ENCODE measurements at places on chromosomes 16 and 17.
A peak's percentile ranks its signal among the peaks of the same experiment; 100 is the strongest.

DNA sequence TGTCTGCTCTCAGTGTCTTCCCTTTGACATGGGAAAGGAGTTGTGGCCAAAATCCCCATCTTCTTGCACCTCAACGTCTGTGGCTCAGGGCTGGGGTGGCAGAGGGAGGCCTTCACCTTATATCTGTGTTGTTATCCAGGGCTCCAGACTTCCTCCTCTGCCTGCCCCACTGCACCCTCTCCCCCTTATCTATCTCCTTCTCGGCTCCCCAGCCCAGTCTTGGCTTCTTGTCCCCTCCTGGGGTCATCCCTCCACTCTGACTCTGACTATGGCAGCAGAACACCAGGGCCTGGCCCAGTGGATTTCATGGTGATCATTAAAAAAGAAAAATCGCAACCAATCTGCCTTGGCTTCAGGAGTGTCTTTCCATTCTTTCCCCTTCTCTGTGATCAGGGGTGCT lies 918 bp upstream of the MRM1 start:
- peak overlapping the region; percentile 88 for H3K27ac ChIP-seq
- no peak for DNase-seq
- H3K27me3 ChIP-seq: no peaks in the 10 kb centered on the region
- H3K36me3 ChIP-seq: peaks cover 10% of the 10 kb centered on the region

- no peak overlapping the region for H3K4me3 ChIP-seq
- no peak overlapping the region for H3K27ac ChIP-seq
- no peak for DNase-seq
- peaks cover 32% of the 10 kb centered on the region for H3K4me1 ChIP-seq
- no peaks in the 10 kb centered on the region for H3K36me3 ChIP-seq
- H3K27me3 ChIP-seq: peaks cover 24% of the 10 kb centered on the region
Measured at GRCh38 chr17:74455025-74455545, 11.3 kb upstream of the CD300A start.

GRCh38 chr16:54422569-54422978 lies 136.0 kb upstream of the IRX3 start:
- DNase-seq: no peak
- H3K27ac ChIP-seq: no peak overlapping the region
- H3K4me3 ChIP-seq: no peak overlapping the region
- H3K27me3 ChIP-seq: no peaks in the 10 kb centered on the region
- no peaks in the 10 kb centered on the region for H3K36me3 ChIP-seq

- no peak for DNase-seq
- H3K36me3 ChIP-seq: no peaks in the 10 kb centered on the region
- H3K4me1 ChIP-seq: no peaks in the 10 kb centered on the region
Measured at GRCh38 chr16:24452724-24453123, 86.6 kb upstream of the RBBP6 start.

Data from activated CD8-positive, alpha-beta T cell treated with anti-CD3 and anti-CD28 coated beads, Interleukin-2, amount 10 ng/mL, durations not matched to agents 7 days and 5 days (primary cell).